Upper lobe of right lung (tissue), 1 donor: ENCODE measurements at places on chromosomes 13 and 19.

DNA sequence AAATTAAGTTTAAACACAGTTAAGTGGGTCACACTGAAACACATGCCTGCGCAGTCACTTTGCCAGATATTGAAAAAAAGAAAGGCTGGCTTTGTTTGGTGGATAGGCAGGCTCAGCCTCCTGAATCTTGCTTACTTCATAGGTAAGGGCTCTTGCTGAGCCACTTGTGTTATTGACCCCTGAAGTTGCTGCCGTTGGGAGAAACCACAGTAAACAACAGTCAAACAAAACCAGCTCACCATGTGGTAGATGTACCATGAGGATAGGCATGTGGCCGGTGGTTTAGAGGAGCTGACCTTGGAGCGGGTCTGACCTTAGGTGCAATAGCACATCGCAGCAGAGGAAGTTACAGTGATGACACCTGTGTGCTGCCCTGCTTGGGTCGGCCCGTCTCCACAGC, 52.2 kb downstream of the SPATA13 start:
- no peaks in the 10 kb centered on the region for H3K27me3 ChIP-seq
- no peak overlapping the region for H3K4me3 ChIP-seq
- peaks cover 4% of the 10 kb centered on the region for H3K4me1 ChIP-seq

GRCh38 chr19:7550987-7551761, 15.7 kb downstream of the PNPLA6 start:
- no peak overlapping the region for H3K27ac ChIP-seq
- H3K36me3 ChIP-seq = peaks cover 52% of the 10 kb centered on the region
- no peaks in the 10 kb centered on the region for H3K27me3 ChIP-seq
- DNase-seq = peak; percentile 92

DNA sequence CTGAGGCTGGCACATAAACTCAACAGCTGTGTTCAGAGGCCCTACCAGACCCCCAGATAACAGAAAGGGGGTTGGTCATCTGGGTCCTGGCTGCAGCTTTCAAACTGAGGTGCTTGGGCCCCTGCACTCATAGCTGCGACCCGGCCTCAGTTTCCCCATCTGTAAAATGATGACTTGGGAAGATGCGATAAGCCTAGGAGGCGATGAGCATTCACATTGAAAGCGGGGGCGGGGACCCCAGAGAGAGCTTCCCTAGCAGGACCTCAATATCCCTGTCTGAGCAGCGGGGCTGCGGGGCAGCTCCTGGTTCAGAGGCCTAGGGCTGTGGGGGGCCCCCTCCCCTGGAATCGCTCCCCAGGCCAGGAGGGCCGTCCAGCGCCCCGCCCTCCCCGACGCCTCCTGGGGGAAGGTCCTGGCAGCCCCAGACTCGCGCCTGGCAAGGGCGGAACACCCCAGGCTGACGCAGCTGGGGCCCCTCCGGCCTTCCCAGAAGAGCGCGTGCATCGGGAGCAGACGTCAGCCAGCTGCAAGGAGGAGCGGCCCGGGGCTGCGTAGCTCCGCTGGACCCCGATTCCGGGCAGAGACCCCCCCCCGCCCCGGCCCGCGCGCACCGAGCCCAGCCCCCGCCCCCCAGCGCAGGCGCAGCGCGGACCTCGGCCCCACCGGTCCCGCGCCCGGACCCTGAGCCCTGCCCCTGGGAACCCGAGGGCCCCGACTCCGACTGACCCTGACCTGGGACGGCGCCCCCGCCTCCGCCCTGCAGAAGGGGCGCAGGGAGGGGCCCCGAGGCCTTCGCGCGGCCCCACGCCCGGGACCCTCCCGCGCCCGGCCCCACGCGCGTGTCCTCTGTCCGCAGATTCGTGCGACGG, 3.5 kb downstream of the FSTL3 start:
- peaks cover 19% of the 10 kb centered on the region for H3K4me1 ChIP-seq
- H3K4me3 ChIP-seq = peak overlapping the region; percentile 68
- H3K27ac ChIP-seq = peak overlapping the region; percentile 93
- H3K27me3 ChIP-seq = no peaks in the 10 kb centered on the region
- H3K36me3 ChIP-seq = no peaks in the 10 kb centered on the region
- DNase-seq = peak; percentile 83

DNA sequence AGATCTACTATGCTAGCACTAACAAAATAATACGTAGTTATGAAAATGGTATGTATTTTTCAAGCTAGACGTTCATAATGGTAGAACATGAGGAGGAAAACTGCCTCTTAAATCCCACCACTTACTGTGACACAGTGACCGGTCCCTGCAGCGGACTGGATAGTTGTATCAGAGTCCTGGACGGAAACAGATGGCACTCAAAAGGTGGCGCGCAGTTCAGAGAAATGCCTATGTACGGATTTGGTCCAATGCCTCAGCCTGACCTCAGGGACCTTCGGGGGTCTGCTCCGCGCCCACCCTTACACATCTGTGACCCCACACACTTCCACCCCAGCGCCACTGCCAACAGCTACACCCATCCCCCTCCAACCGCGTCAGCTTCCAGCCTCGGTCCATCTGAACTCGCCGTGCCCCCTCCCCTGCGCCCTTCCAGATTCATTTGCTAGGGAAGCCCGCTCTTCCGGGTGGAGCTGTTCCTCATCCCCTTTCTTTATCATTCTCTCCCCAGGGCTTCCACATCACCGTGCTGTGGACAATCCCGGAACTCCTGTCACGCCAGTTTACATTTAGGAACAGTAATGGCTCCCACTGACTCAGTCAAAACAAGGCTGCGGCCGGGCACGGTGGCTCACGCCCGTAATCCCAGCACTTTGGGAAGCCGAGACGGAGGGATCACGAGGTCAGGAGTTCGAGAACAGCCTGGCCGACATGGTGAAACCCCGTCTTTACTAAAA, 792 bp upstream of the LENG8 start:
- H3K36me3 ChIP-seq = peaks cover 35% of the 10 kb centered on the region
- peak overlapping the region; percentile 72 for H3K4me3 ChIP-seq
- H3K4me1 ChIP-seq = peaks cover 38% of the 10 kb centered on the region

DNA sequence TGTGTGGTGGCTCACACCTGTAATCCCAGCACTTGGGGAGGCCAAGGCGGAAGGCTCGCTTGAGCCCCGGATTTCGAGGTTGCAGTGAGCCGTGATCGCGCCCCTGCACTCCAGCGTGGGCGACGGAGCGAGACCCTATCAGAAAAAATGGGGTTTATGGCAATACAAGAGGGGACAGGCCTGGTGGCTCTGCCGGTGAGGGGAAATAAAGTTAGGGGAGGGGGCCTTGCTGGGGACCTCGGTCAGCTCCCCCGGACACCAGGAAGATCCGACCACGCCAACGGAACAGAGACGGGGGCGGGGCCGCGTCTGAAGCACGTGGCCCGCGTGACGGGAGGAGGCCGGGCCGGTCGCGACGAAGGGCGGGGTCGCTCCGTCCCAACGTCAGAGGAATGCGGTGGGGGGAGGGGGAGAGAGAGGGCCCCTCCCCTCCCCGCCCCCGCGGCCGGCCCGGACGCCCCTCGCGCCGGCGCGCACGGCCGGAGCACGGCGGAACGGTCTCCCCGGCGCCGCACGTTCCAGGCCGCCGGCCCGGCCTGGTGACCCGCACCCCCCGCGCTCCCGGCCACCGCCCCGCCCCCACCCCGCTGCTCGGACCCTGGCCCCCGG, 1.9 kb upstream of the HNRNPL start:
- DNase-seq = peak; percentile 97
- H3K27ac ChIP-seq = peak overlapping the region; percentile 99
- H3K36me3 ChIP-seq = peaks cover 11% of the 10 kb centered on the region
- H3K4me3 ChIP-seq = peak overlapping the region; percentile 77

DNA sequence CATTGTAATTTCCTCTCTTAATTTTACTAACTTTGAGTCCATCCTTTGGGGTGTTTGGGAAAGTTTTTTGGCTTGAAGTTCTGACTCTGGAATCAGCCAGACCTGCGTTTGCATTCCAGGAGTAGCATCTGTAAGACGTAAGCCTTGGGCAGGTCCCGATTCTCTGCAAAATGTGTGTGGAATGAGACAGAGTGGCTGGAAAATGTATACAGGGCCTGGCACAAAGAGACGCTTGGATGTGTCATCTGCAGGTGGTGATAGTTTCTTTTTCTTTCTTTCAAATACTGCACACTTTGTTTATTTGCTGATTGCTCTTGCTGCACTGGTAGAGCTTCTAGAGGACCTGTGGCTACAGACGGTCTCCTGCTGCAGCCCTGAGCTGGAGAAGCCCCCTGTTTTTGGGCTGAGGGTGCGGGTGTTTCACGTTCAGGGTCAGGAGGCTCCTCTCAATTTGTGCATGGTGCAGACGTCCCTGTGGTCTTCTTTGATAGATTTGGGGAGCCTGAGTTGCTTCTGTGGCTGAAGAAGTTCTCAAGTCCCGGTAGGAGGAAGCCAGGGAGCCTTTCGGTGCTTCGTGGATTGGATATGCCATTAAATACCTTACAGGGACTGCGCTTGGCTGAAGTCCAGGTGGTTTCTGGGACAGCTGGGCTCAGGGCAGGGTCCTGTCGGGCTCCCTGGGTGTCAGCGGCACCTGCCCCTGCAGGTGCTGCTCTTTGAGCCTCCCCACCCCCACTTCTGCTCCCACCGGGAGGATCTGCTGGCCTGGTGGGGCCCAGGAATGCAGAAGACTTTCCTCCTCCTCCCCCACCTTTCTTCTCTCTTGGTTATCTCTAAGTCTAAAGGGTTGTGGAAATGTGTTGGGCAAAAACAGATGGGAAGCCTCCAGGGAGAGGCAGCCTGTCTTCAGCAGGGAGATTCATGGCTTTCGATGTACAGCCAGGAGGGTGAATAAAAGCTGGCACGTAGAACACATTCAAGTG, 44.0 kb upstream of the GAS6 start:
- H3K4me3 ChIP-seq = no peak overlapping the region
- H3K36me3 ChIP-seq = no peaks in the 10 kb centered on the region
- DNase-seq = no peak
- peaks cover 4% of the 10 kb centered on the region for H3K27me3 ChIP-seq
- H3K27ac ChIP-seq = no peak overlapping the region

DNA sequence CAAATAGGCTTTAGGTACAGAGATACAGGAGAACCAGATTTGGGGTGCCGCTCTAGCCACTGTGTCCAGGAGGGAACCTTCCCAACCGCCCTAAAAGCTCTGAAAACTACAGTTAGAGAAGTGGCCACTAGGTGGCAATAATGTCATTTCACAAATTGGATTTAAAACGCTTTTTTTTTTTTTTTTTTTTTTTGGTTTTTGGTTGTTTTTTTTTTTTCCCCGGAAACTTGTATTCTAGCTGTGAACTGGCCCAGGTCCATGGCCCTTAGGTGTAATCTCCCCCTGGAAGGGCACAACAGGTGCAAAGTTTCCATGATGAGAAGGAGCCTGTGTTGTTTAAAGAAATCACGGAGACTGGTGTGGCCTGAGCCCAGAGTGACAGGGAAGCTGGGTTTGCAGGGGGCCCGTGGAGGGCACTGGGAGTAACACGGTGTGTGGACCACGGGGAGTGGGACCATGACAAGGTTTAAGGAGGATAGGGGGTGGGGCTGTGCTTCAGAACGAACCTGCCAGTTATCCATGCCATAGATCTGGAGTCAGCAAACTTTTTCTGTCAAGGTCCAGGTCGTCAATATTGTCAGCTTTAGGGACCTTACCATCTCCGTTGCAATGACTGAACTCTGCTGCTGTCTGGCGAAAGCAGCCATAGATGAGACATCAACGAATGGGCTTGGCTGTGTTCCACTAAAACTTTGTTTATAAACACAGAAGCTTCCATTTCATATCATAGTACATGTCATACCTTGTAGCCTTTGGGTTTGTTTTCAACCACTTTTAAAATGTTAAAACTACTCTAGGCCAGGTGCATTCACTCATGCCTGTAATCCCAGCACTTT, 10.1 kb downstream of the OR1I1 start:
- no peaks in the 10 kb centered on the region for H3K36me3 ChIP-seq
- H3K27me3 ChIP-seq = peaks cover 6% of the 10 kb centered on the region

- H3K4me3 ChIP-seq = no peak overlapping the region
- H3K27me3 ChIP-seq = no peaks in the 10 kb centered on the region
Measured at GRCh38 chr13:70527599-70527998, 419.3 kb upstream of the KLHL1 start.

- H3K27me3 ChIP-seq = no peaks in the 10 kb centered on the region
- no peaks in the 10 kb centered on the region for H3K36me3 ChIP-seq
- no peak for DNase-seq
- no peak overlapping the region for H3K4me3 ChIP-seq
- H3K27ac ChIP-seq = no peak overlapping the region
Measured at GRCh38 chr13:48842316-48842715, 133.4 kb upstream of the FNDC3A start.

- no peak overlapping the region for H3K4me3 ChIP-seq
- H3K27me3 ChIP-seq = no peaks in the 10 kb centered on the region
- H3K36me3 ChIP-seq = no peaks in the 10 kb centered on the region
Measured at GRCh38 chr13:60754211-60755090, 357.4 kb downstream of the TDRD3 start.

DNA sequence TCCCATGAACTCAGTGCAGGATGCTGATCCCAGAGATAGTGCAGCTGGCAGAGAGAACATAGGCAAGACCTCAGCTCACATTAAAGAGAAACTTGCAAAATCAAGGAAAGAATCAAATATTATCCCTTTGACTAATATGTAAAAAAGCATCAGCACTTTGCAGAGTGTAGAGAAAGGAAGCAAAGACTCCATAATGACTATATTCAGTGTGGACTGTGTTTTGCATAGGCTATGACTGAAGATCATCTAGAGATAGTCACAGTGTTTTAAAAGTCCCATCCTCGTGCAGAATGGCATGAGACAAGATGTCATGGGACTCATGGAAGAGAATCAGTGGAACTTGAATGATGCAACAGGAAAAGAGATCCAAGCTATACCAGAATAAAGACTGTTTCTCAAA, 84.0 kb downstream of the RAP2A start:
- no peak overlapping the region for H3K4me3 ChIP-seq
- H3K27ac ChIP-seq = no peak overlapping the region
- H3K27me3 ChIP-seq = no peaks in the 10 kb centered on the region
- DNase-seq = no peak
- H3K4me1 ChIP-seq = no peaks in the 10 kb centered on the region
- no peaks in the 10 kb centered on the region for H3K36me3 ChIP-seq

GRCh38 chr13:79566118-79566517, 85.2 kb downstream of the NDFIP2 start:
- H3K27ac ChIP-seq = no peak overlapping the region
- H3K4me1 ChIP-seq = no peaks in the 10 kb centered on the region
- H3K4me3 ChIP-seq = no peak overlapping the region
- H3K27me3 ChIP-seq = no peaks in the 10 kb centered on the region
- no peak for DNase-seq

DNA sequence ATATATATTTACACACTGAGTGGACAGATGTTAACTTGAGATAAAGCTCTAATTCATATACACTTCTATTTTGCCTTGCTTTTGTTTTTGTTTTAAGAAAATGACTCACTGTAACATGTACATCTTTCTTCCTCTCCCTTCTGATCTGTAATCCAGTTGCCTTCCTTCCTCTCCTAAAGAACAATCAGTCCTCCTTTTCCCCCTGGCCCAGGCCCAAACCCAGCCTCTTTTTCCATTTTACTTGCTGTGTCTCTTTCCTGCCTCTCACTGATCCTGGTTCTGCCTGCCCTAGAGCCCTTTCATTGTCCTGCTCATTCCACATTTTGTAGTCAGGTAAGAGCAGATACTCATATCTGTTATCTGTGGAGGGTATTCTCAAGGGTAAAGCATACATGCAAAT, 50.8 kb downstream of the ZAR1L start:
- H3K27me3 ChIP-seq = no peaks in the 10 kb centered on the region
- H3K36me3 ChIP-seq = peaks cover 44% of the 10 kb centered on the region
- H3K4me1 ChIP-seq = peaks cover 20% of the 10 kb centered on the region
- H3K27ac ChIP-seq = peak overlapping the region; percentile 25
- no peak overlapping the region for H3K4me3 ChIP-seq
- no peak for DNase-seq
